ENCODE measurements at places on chromosomes 3 and 15.

GRCh38 chr15:76730262-76730661 lies 174.9 kb downstream of the SCAPER start:
- DNase-seq, result no peak

DNA sequence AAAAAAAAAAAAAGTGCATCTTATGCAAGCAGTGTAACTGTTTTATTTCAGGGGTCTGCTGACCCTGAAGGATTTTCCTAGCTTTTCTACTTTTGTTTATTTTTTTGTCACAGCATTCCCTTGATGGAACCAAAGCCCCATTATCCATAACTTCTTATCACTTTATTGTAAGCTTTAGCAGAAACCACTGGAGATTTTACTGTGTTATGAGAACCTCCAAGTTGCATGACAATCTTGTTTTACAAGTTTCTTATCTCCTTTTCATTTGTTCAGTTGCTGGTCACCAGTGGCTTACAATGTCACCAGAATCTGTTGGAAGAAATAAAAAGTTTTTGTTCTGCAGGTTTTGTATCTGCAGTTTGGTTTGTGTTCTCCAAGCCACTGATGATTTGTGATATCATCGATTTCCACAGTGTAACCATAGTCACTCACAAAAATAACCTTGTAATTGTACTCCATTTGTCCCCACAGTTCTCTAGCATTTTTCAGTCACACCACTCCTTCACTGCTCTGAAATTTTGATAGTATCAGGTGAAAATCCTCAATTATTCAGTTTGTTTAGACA lies 660.0 kb downstream of the RBMS3 start:
- DNase-seq, result no peak

- DNase-seq, result no peak
Measured at GRCh38 chr3:26004172-26004571, 214.3 kb downstream of the OXSM start.

DNA sequence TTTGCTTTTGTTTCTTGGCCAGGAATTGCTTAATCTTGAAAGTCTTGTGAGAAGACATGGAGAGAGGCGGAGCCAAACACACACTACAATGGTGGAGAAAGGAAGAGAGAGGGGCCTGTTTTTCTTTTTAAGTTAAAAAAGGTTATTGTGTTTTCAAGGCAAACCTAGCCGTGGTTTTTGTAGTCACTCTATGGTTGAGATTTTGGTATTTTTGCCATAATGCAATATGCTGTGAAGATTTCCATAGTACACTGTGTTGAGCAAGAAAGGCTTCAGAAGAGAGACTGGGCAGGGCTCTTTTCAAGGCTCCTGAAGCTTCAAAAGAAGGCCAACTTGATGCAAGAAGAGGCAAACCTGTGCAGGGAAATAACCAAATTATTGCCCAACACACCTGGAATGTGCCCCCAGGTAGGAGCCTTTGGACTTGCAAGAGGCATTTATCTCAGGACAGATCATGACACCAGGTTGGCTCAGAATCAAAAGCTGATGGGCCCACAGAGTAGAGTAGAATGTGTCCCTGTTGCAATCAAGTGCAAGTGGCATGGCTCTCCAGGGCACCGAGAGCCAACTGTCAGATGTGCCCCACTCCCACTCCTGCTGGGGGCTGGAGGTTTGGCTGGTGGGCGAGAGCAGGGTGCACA lies 22.1 kb downstream of the AMOTL2 start:
- no peak for DNase-seq

DNA sequence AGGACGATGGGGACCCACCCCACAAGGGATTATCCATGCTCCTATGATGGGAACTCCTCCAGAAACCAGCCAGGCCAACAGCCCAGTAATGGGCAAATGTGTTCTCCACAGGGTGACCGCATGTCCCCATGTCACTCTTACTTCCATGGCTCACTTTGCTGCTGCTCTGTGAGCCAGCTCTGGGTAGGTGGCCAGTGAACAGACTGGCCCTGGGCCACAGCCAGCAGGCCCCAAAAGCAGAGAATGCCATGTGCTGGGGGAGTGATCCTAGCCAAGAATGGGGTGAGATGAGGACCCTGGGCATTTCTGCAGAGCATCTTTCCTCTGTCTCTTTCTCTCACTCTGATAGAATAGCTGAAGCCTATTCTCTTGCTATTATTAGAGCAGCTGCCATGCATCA lies 391.4 kb downstream of the LRTM1 start:
- DNase-seq, result no peak

DNA sequence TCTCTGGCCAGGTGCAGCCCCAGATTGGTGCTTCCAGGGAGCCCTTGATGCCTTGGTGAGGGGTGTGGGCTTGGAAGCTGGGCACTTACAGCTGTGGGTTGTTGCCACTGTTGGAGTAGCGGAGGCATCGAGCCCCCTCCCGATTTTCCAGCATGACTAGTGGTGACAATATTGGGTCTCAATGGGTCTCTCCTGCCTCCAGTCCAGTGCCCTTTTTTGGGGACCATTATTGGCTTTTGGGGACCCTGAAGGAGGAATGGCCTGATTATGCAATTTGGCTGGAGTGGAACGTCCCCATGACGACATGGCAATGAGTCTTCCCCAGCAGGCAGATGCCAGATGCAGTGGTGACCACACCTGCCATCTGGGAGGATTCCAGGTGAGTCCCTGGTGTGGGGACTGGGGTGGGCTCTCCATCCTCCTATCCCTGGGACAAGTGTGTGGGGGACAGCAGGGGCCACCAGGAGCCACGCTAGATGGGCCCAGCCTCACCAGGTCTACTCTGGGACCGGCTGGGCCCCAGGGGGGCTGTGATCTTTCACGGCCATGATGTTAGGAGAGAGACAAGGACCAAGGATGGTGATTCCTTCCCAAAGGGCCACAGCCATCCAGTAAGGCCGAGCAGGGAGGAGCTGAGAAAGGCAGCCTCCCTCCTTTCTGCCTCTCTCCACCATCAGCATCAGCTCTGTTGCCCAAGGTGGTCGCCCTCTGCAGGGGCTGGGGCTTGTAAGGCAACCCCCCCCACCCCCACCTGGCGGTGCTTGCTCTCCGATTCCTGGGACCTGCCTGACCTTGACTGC lies 196.8 kb downstream of the GOLGA6L6 start:
- no peak for DNase-seq

- no peak for DNase-seq
Measured at GRCh38 chr3:186213946-186214345, 105.1 kb upstream of the ETV5 start.

Measured in NCI-H1105 (cell line).